CD8-positive, alpha-beta memory T cell (primary cell): ENCODE measurements at places on chromosomes 12 and 14.

DNA sequence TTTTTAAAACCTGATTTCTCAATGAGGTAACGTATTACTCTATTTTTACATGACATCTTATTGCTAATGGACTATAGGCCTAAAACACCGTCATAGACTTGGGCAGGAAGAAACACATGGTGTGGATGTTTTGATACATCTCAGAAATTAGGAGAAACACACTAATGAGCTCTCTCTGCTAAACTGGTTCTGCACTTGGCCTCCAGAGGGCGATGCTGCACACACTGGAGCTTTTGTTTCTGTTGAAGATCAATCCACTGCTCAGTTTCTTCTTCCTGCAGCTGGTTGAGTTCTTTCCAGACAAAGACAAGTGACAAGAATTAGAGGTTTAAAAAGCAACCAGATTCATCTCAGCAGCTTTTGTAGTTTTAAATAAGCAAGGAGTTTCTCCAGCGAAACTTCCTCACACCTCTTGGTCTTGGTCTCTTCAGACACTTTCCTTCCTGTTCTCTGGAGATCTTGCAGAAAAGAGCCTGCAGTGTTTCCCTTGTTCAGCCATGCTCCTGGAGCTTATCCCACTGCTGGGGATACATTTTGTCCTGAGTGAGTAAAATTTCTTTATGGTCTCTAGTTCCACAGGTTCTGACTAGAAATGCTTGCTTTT is 178.5 kb upstream of the OR4E1 start:
- peak; percentile 35 for DNase-seq

- DNase-seq = no peak
These were observed 47.3 kb upstream of the MED13L start for GRCh38 chr12:116324654-116325335.

GRCh38 chr12:99493197-99493596 is 154.4 kb upstream of the GARIN6 start:
- no peak for DNase-seq

GRCh38 chr14:50362764-50363713 is 33.6 kb downstream of the CDKL1 start:
- peak; percentile 30 for DNase-seq

DNA sequence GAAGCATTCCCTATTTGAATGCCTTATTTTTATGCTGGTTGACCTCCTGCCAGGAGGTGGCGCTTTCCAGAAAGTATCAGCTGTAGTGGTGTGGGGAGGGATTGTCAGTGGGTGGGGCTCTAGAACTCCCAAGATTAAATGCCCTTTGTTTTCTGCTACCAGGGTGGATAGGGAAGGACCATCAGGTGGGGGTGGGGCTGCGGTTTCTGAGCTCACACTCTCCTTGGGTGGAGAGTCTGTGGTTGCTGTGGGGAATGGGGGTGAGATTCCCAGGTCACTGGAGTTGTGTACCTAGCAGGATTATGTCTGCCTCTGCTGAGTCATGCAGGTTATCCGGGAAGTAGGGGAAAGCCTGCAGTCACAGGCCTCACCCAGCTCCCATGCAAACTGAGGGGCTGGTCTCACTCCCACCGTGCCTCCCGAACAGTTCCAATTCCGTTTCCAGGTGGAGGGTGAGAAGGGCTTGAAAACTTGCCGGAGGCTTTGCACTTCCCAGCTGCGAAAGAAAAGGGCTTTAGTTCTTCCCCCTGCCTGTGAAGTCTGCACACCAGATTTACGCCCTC is 68.3 kb downstream of the ALG10B start:
- no peak for DNase-seq

- DNase-seq = no peak
These were observed 18.3 kb downstream of the GPR132 start for GRCh38 chr14:105046891-105047282.

- DNase-seq = no peak
These were observed 32.5 kb downstream of the MMAB start for GRCh38 chr12:109540526-109541412.

DNA sequence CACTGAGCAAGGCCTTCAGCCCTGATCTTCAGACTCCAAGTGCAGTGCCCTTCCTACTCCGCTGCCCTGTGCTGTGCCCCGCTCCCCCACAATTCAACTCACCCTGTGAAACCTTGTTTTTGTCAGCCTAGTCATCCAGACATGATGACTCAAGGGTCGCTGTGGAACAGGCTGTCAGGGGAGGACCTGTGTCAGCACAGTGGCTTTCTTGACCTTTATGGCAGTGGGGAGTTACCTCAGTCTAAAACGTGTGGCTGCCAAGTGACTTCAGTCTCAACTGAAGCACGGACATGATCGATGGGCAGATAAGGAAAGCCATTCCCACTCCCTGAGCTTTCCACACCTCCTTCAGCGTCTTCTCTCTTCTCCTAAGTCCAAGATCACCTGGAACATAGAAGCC is 16.3 kb upstream of the FLVCR2 start:
- DNase-seq = no peak

DNA sequence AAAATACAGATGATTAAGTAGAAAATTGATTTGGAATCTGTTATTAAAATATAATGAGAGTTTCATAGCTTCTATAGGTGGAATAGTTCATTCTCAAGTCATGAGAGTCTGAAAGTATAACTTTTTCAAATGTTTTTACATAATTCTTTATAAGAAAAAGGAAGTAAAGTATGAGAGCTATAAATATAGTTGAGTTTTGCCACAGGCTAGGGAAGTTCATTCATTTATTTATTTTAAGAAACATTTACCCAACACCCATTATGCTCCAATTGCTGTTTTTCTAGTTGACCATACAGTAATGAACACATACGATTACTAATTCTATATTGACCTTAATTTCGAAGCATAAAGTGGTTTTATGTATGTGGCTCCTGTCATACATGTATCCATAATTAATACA is 24.8 kb downstream of the LRRIQ1 start:
- no peak for DNase-seq

- DNase-seq = no peak
These were observed 279.9 kb downstream of the RPS29 start for GRCh38 chr14:49306152-49306751.
